HS-27A (cell line): ENCODE measurements at places on chromosomes 2 and 18.

DNA sequence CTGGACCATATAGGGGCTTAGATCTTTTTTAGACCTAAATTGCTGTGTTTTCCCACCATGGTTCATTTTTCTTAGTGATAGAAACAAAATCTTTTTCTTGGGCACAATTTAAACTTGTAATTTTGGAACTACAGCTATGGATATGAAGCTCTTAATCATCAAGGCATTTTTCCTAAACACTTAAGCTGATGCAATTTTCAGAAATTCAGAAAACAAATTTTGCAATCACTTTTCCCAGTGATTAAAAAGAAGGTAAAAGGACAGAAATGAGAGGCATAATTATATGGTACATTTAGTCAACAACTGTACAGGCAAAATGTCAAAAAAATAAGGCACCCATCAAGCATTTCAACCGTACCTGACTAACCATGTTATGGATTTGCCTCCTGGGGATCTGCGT, 665.4 kb downstream of the XIRP2 start:
- no peak for DNase-seq

GRCh38 chr2:29130295-29130694, 15.1 kb downstream of the CLIP4 start:
- no peak for DNase-seq

GRCh38 chr2:96869281-96869821, 529 bp downstream of the SEMA4C start:
- no peak for DNase-seq

DNA sequence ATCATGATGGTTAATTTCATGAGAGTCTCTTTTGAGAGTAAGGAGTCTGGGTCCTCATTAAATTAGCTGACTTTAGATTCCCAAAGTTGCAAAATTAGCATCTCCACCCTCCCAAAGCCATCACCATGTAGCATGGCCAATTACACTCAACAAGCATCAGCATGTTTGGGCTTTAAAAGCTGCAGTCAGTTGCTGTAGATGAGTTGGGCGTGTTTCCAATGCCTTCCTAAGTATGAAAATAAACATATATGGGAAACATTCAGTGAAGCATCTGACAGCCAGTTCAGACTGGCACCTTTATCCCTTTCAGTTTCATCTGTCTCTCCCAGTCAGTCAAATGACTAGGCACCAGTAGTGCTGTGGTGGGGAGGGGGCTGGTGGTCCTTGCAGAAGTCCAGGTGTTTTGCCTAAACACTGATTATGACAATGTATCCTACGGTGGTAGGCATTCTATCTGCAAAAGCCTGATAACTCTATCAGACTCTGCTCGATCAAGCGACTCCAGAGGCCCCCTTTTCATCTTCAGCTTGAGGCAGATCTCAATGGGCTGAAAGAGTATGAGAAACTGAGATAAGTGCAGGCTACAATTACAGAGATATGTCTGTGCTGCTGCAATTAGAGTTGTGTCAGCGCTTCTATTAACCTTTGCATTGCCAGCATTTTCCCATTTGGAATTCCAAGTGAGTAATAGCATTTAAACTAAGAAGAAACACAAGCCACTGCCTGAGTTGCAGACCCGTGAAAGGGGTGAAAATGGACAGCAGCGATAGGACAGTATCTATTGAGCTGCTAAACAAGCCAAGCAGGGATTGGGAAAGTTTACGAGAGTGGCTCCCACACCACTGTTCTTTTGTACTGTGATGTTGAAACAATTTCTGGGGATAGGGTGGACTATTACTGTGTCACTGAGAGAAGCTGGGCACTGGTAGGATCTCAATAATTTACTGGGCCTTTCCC, 67.3 kb upstream of the SPOPL start:
- DNase-seq, result no peak

- no peak for DNase-seq
Observed at GRCh38 chr2:39949131-39949530, 170.1 kb upstream of the THUMPD2 start.

GRCh38 chr18:45255197-45255890, 359.9 kb upstream of the SLC14A2 start:
- peak; percentile 83 for DNase-seq

GRCh38 chr2:237726401-237726830, 72.2 kb upstream of the RBM44 start:
- no peak for DNase-seq

- DNase-seq, result no peak
Observed at GRCh38 chr2:68157002-68157401, 686 bp upstream of the PNO1 start.

- peak; percentile 97 for DNase-seq
Observed at GRCh38 chr2:149994057-149994728, 406.6 kb upstream of the MMADHC start.
